M059J (cell line): ENCODE measurements at places on chromosomes 3 and 15.

DNA sequence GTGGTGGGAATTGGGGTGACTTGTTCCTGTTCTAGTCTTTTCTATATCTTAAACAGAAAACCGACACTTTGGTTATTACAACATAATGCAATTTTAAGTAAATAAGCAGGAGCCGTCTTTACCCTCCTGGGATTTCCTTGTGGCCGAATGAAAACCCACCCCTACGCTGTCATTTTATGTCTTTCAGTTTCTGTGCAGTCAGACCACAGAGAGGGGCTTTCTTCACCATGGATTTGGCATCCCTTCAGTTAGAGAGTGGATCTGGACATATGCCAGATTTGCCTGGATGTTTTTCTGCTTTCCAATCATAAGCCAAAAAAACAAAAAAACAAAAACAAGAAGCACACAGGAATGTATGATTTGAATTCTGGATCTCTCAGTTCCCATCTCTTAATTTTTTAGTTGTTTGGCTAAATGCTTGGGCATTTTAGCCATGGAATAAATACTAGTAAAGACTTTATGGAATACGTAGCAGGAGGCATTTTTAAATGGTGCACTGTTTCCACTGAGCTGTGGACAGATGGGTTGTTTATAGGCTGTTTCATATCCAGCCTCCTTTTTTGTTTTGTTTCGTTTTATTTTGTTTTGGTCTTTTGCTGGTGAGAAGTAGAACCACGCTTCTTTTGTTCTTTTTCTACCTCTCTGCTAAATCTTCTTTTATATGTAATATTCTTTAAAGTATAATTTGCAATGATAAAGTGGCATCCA lies 272.9 kb downstream of the FEZF2 start:
- DNase-seq: no peak

- DNase-seq: no peak
Measured at GRCh38 chr15:45326280-45326679, 52.1 kb downstream of the GATM start.

- DNase-seq: peak; percentile 7
Measured at GRCh38 chr3:71580636-71581456, 2.7 kb downstream of the FOXP1 start.

GRCh38 chr3:112647122-112647521 lies 6.2 kb upstream of the CCDC80 start:
- DNase-seq: peak; percentile 98

DNA sequence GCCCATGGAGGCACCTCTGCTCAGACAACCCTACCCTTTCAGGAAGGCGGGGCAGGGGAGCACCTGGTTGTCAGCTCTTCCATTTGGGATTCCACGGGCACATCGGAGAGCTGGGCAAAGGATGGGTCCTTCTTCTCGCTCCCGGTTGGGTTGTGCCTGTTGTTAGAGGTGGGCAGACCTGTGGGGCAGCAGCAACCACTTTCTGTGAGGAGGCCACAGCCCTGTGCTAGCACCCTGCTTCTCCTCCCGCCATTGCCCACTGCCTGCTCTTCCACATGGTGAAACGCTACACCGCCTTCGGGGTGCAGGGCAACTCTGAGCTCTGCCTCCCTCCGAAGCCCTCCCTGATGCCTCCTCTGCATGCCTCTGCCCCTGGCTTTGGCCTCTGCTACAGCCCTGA lies 7.0 kb upstream of the HHATL start:
- no peak for DNase-seq
